Fibroblast of skin of scalp (primary cell): ENCODE measurements at places on chromosomes 1 and 21.

DNA sequence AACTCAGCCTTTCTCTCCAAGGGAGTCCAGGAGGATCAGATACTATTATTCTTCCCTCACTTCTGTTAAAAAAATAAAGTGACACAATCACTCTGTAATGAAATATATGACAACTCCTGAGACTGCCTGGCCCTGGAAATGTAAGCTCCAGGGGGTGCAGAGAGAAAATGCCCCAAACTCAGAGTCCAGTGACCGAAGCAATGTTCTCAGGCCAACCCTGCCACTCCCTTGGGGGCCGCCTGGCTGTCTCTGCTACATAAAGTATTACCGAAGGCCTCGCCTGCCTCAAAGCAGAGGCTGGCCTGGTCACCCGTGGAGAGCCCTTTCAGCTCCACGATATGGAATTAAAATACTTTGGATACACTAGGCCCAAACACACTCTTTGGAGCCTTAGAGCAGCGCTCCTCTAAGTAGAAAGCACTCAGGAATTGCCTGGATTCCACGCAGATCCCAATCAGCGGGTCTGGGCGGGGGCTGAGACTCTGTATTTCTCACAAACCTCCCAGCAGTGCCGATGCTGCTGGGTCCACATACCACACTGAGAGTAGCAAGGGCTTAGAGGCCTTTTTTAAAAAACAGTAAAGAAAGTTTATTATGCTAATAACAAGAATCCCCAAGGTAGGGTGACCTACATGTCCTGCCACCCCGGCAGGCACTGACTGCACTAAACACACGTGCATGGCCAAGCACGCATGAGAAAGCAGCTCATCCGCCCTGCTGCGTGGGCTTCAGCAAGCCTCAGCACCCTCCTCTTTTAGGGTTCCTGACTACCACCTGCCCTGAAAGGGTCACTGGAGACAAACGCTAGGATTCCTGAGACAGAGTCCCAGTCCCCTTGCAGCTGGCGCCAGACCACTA is 31.1 kb downstream of the TMCO4 start:
- DNase-seq = peak; percentile 69

DNA sequence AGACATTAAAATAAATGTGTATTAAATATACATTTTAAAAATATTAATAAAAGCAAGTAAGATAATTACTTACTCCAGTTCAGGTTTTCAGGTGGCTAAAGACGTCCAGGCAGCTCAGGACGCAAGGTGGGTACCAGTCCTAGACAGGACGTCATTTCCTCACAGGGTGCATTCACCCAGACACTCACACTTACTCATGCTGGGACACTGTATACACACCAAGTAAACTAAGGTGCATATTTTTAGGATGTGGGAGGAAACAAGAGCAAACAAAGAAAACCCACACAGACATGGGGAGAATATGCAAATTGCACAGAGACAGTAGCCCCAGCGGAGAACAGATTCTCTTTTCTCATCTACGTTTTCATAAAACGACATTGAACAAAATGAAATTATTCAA is 457.9 kb downstream of the BRINP3 start:
- DNase-seq = no peak

- DNase-seq = no peak
These were observed 318.6 kb upstream of the NFIA start for GRCh38 chr1:60763741-60764140.

DNA sequence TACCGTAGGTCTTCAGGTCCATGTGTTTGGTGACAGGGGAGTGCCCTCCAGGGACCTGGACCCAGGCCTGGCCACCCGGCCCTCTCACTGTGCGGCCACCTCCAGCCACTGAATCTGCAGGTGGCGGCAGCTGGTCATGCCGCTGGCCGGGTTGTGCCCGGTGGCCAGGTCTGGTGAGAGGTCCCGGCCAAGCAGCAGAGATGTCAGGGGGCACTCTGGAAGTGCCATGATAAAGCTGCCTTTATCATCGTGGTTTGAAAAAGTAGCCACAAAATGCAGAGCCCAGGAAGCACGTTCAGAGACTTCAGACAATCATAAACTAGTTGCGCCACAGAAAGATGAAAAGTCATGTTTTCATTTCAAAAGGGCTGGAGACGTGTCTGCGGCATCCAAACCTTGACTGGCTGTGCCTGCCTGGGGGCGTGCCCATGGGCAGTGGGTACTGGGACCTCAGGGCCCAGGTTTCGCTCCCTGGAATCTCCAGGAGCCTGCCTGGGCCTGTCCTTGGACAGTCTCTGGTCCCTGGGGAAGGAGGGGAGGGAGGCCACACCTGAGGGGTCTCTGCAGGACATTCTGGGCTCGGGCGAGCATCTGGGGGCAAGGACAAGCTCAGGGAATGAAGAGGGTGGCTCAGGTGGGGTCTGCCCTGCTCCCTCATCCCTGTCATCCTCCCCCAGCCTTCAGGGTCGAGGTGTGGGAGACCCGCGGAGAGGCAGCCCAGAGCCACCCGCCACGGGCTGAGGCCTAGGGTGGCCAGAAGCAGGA is 44.9 kb downstream of the COL18A1 start:
- no peak for DNase-seq

GRCh38 chr1:231116738-231117137 is 45.1 kb upstream of the TRIM67 start:
- no peak for DNase-seq

DNA sequence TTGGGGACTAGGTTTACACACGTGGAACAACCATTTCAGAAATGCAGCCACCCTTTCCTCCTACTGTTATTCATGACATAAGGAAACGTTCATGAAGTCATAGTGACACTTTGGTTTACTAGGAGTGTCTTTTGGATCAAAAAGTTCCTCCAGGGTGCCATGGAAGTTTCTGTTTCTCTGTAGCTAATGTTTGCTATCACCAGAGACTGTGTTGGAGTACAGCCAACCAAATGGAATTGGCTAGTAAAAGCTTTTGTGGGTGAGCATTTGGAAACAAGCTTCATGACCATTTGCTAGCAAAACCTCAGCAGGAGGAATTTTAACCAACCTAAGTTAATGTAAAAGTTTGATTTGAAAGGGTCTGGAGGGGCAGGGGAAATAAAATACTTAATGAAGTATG is 43.9 kb upstream of the ADGRL2 start:
- peak; percentile 14 for DNase-seq

DNA sequence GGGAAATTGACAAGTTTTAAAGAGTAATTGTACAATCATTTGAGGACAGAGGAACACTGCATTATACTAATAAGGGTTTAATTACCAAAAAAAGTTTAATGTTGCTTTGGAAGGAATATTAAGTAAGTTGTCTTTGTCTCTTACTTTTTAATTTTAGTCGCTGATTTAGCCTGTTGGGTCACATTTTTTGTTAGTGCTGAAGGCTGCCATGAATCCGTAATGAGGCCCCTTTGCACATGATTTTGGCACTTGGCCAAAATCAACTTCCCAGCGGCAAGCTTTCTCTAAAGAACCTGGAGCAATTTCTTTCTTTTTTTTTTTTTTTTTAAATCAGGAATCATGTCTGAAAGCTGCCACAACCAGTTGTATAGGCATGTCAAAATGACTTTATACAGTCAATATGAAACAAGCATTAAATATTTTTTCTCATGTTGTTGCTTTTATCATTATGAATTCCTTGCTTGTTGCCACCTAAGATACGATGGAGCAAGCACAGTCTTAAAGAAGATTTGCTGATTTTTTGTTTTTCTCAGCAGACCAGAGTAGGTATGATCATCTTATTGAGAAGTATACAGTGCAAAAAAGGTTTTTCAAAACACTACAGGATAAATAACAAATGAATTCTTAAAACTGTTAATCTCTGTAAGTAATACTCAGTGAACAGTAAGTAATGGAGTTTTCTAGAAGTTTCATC is 690.4 kb downstream of the USP25 start:
- DNase-seq = peak; percentile 68

DNA sequence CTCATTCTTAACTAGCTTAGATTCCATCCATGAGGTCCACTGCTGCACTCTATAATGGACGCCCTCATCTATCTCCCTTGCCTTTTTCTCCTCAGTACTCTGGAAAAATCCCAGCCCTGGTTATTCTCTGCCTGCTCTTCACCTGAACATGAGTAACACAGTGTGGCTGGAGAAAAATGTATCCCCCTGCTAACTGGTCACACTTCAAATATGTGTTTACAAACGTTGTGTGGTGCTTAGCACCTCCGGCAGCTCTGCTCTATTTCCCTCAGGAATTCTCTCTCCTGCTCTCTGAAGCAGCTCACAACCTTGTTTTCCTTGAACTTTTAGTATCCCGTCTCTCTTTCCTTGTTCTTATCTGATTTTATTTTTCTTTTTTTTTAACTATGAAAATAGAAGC is 4.1 kb downstream of the SCCPDH start:
- no peak for DNase-seq

GRCh38 chr1:211017075-211017718 is 116.8 kb downstream of the KCNH1 start:
- DNase-seq = peak; percentile 33

DNA sequence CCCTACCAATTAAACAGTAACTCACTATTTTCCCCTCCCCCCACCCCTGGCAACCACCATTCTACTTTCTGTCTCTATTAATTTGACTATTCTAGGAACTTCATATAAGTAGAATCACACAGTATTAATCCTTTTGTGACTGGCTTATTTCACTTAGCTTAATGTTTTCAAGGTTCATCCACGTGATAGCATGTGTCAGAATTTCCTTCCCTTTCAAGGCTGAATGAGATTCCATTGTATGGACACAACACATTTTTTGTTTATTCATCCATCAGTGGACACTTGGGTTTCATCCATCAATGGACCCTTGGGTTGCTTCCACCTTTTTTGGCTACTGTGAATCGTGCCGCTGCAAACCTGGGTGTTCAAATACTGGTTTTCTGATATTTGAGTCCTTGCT is 41.7 kb downstream of the EIF2D start:
- no peak for DNase-seq

DNA sequence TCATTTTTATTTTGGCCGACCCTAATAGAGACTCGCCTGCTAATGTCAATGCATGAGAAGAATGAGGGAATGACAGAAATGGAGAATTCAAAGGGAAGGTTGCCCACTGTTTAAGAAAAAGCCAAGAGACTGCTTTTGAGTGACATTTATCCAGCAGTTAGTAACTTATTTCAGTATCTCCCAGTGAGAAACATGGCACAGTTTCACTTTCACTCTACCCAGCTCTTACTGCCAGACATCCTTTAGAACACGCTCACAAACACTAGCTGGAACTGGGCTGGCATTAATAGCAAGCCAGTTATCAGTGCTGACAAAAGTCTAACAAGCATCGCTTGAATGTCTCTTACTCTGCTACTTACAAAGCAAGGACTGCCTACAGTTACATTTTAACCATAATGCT is 8.5 kb downstream of the GGPS1 start:
- DNase-seq = no peak

- DNase-seq = no peak
These were observed 67.0 kb downstream of the PRKAA2 start for GRCh38 chr1:56712150-56712549.

DNA sequence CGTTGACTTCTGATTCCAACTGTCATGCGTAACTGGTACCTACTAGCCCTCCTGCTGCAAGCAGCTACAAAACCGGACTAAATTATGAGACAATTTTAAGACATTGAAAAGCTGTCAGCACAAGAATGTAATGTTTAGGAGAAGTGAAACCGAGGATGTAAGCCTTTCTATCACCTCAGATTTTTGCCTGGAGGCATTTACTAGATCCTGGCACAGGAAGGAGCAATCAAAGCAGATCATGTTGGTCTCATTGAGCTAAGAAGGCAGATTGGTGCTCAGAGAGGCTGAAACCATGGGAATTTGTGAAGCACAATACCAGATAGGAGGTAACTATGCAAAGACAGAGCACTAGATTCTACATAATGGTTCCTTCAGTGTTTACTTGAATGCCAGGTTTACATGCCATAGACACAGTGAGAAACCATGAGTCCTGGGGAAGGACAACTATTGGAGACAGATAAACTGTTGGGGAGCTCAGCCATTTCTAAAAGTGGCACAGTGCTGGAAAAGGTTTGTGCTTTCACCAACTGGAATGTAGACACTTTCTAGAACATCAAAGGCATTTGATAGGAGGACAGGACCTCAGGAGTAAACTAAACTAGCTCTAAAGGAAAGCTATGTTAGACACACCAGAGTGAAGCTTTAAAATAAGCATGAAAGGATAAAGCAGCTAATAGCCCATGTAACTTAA is 179.4 kb downstream of the LYPLAL1 start:
- DNase-seq = no peak

- DNase-seq = no peak
These were observed 1.3 kb downstream of the WLS start for GRCh38 chr1:68230901-68231626.

DNA sequence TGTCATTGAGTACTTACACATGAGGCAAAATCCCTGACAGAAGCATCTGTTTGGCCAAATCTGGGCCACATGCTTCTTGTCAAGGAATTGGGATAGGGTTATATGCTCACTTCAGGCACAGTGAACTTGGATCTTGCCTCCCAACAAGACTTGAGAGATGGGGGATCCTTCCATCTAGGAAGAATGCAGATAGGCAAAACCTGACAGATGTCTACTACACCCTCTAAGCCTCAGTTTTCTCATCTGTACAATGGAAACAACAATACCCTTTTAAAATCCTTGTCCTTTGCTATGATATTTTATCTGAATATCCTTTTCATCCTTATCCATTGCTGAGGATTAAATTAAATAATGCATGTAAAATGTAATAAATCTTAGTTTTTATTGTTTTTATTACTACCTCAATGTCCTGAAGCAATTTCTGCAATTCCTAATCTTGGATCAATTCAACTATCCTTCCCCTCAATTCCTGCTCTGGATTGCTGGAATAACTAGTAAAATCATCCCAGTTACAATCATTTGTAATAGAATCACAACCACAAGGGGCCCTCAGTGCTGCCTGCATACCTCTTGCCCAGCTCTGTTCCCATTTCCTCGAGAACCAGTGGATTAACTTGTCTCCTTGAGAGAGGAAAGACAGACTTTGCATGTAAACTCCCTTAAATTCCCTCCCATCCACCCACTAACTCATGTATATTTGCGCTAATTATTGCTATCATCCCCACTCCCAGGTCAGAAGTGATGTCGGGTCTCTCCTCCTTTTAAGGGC is 8.1 kb upstream of the XPR1 start:
- DNase-seq = peak; percentile 33

DNA sequence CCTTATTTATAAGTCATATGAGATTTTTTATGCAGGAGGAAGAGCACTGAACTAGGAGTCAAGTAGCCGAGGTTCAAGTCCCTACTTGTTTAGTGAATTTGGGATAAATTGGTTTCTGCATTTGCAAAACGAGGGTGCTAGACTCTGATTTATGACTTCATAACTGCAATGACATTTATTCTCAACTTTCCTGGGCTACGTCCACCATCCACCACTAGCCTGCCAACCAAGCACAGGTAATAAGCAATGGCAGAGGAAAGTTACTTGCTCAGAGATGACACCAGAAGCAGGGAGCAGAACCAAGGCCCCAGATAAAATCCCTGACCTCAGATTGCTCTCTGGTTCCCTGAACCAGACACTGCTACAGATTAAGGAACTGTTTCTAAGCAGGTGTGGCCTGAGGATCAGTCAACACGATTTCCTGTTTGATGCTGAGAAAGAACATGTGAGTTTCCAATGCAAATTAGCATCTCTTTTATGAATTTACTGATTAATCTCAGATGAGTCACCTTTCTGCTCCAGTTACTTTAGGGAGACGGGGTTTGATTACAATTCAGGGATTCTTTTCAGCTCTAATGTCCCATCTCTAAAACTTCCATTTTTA is 52.7 kb downstream of the PLPP3 start:
- no peak for DNase-seq
